ENCODE measurements at places on chromosomes 2 and 18.

DNA sequence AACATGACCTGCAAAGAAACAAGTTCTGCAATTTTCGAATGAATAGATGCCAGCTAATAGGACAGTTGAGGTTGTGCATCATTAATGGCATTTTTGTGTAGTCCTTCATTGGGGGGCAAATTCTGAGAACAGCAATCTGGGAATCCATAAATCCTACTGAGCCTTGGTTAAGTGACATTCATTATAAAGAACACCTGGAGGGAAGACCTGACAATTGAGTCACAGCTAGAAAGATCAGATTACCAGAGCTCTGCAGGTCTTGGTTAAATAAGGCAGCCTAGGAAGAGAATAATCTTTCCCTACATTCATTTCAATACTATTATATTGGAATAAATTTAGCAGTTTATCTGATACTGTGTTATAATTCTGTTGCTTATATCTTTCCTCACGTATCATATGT lies 14.3 kb downstream of the KCNH7 start:
- no peaks in the 10 kb centered on the region for H3K36me3 ChIP-seq
- no peaks in the 10 kb centered on the region for H3K27me3 ChIP-seq
- H3K4me1 ChIP-seq: no peaks in the 10 kb centered on the region
- no peak for DNase-seq
- no peak overlapping the region for H3K27ac ChIP-seq

DNA sequence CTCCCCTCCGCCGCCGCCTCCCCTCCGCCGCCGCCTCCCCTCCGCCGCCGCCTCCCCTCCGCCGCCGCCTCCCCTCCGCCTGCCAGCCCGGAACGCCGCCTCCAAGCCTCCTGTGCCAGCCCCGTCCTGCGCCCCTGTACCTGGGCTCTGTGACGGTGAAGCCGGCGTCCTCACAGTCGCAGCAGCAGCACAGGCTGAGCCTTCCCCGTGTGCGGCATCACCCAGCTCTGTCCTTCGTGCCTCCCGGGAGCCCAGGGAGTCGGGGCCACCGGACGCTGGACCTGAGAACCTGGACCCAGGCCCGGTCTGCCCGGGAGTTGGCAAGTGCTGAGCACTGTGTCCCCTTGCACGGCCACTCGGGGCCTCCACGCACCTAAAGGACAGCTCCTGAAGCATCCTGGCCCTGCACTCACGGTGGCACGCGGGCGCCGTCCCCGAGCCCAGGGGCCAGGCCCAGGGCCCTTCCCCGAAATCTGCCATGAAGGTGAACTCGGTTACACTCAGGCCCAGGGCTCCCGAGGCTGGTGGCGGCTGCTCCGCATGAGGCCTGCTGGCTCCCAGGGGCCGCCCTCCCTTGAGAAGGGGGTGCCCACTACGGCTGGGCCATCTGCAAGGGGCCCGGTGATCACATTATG lies 32.9 kb downstream of the RTP5 start:
- no peak overlapping the region for H3K4me3 ChIP-seq
- peaks cover 1% of the 10 kb centered on the region for H3K27me3 ChIP-seq
- peaks cover 17% of the 10 kb centered on the region for H3K4me1 ChIP-seq
- no peak overlapping the region for H3K27ac ChIP-seq

- DNase-seq: no peak
- H3K36me3 ChIP-seq: peaks cover 2% of the 10 kb centered on the region
- H3K27me3 ChIP-seq: no peaks in the 10 kb centered on the region
- no peak overlapping the region for H3K4me3 ChIP-seq
- no peak overlapping the region for H3K27ac ChIP-seq
Measured at GRCh38 chr2:6545795-6546194, 319.9 kb downstream of the CMPK2 start.

GRCh38 chr2:214547931-214548330 lies 137.1 kb downstream of the VWC2L start:
- H3K27ac ChIP-seq: no peak overlapping the region
- H3K36me3 ChIP-seq: no peaks in the 10 kb centered on the region
- DNase-seq: no peak
- peaks cover 1% of the 10 kb centered on the region for H3K27me3 ChIP-seq
- H3K4me1 ChIP-seq: no peaks in the 10 kb centered on the region

GRCh38 chr2:12291303-12291702 lies 425.4 kb upstream of the TRIB2 start:
- no peaks in the 10 kb centered on the region for H3K36me3 ChIP-seq
- H3K27me3 ChIP-seq: no peaks in the 10 kb centered on the region
- no peak for DNase-seq
- no peaks in the 10 kb centered on the region for H3K4me1 ChIP-seq
- no peak overlapping the region for H3K27ac ChIP-seq
